Activated CD8-positive, alpha-beta memory T cell treated with anti-CD3 and anti-CD28 coated beads, Interleukin-2, amount 50 U/mL, for 48 hours (primary cell): ENCODE measurements at places on chromosomes 7 and 10.

DNA sequence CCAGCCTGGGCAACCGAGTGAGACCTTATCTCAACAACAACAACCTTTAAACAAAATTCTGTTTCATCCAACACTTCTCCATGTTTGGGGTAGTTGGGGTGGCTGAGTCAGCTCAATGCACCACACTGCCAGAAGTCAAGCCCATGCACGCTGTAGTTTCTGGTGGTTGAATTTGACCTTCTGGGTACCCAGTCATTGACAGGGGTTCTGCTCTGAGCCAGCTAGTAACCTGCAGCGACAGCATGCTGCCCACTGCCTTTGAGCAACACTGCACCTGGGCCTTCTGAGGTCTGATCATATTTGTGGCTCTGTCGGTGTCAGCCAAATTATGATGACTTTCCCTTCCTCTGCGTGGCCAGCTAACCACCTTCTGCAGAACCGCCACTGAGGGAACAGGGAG, 84.6 kb upstream of the ZNF438 start:
- DNase-seq: no peak

GRCh38 chr10:68796605-68797004, 30.7 kb upstream of the STOX1 start:
- no peak for DNase-seq

GRCh38 chr7:83468251-83468739, 180.6 kb downstream of the SEMA3E start:
- no peak for DNase-seq

GRCh38 chr7:120931243-120931642, 19.3 kb upstream of the ING3 start:
- no peak for DNase-seq

DNA sequence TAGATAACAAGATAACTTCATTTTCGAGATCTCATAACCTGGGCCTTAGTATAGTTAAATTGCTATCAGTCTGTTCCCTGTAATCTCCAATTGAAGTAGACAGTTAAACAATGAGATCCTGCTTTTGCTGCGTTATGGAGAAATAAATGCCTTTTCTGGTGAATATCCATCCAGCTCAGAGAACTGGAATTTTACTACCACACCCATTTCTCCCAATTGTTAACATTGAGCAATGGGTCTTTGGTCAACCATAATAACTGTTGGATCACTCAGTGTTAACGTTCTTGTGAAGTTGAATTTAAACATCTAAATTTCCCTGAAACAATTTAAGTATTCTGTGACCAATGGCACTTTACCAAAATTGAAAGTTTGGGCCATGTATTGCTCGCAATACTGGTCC, 3.0 kb downstream of the CALU start:
- DNase-seq: no peak

GRCh38 chr7:150897502-150898474, 45.5 kb downstream of the AOC1 start:
- no peak for DNase-seq

DNA sequence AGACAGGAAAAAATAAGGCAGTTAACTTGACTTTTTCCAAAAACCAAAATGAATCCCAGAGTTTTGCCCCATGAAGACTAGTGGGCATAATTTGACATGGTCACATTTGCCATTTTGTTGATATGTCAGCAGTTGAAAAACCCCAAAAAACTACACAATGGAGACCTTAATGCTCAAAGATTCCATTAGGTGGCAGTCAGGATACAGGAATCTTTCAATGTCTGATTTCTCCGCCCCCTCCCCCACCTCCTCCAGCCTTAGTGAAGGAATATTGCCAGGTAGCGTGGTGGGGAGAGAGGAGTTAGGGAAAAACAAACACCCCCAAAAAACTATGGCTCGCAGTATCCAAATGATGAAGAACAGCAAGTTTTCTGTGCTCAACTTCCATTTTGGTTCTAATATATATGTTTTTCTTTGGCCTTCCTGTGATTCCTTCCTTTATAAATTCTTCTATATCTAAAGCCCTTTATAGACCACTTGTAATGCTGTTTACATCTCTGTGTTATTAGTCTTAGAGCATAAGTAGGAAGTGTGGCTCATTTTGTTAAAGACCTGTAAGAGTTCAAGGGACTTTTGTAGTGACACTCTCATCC, 6.7 kb upstream of the SMNDC1 start:
- DNase-seq: no peak

- DNase-seq: no peak
These were observed 7.9 kb downstream of the CEP41 start for GRCh38 chr7:130432886-130433285.

GRCh38 chr10:43208147-43209073, 58.5 kb downstream of the RASGEF1A start:
- DNase-seq: peak; percentile 40

DNA sequence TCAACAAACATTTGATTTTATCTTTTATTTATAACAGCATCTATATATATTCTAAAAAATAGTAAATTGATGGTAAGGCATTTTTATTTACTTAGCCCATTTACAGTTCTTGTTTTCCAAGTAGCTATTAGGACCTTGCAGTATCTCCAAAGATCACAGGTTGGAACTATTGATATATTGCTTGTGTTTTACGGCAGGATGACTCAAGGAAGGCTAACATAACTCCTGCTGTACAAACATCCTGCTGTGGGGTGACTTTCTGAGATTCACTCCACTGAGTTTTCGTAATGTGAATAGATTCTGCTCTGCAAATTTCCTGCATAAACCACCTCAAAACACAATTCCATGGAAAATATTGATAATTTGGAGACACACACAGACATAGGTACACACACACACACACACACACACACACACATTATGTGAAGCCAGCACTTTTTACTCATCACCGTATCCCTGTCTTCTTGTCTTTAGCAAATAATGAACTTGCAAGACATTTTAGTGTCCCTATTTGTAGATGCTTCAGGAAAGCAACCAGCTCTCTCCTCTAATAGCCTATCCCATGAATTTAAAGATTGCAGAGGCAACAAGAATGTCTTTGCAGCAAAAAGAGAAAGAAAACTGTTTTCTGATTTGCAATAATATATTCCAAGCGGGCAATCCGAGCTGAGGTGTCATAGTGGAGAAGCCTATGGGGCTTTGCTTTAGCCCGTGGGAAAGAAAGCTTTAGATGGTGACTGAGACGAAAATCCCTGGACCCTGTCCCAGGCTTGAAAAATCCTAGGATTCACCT, 722 bp downstream of the AGR2 start:
- DNase-seq: no peak

GRCh38 chr7:112449353-112449752, 907 bp upstream of the IFRD1 start:
- DNase-seq: no peak

- DNase-seq: no peak
These were observed 69.2 kb downstream of the UNCX start for GRCh38 chr7:1301882-1302251.

- no peak for DNase-seq
These were observed 140.4 kb downstream of the PIP4K2A start for GRCh38 chr10:22573820-22574569.

DNA sequence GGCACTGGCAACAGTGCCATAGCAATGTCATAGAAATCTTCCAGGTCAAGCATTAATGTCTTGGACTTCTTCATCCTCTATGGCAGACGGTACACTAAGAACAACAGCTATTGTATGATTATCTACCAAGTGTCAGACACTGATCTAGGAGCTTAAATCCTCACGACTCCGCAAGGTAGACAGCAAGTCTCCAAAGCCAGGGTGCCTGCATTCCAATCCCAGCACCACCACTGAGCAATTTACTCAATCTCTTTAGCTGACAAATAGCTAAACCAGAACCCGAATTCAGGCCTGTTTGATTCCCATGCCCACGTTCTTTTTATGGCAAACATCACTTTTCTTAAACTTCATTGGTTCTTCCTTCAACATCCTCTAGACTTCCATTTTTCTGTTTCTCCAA, 31.8 kb downstream of the DNMBP start:
- DNase-seq: no peak

GRCh38 chr7:2273866-2274265, 31.8 kb downstream of the NUDT1 start:
- DNase-seq: no peak

DNA sequence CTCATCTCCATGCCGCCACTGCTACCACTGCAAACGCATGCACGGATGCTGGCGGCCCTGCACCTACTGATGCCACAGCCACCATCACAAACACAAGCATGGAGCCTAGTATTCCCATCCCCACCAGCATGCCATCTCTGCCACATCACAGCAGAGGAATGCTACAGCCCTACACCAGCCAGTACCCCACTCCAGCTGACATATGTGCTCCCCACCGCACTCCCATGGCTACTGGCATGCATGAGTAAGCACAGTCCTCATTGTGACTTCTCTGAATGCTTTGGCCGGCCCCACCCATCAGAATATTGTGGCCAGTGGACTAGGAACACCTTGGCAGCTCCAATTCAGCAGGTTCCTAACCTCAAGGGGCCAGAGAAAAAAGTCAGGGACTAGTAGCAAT, 705.5 kb downstream of the POM121L12 start:
- no peak for DNase-seq

DNA sequence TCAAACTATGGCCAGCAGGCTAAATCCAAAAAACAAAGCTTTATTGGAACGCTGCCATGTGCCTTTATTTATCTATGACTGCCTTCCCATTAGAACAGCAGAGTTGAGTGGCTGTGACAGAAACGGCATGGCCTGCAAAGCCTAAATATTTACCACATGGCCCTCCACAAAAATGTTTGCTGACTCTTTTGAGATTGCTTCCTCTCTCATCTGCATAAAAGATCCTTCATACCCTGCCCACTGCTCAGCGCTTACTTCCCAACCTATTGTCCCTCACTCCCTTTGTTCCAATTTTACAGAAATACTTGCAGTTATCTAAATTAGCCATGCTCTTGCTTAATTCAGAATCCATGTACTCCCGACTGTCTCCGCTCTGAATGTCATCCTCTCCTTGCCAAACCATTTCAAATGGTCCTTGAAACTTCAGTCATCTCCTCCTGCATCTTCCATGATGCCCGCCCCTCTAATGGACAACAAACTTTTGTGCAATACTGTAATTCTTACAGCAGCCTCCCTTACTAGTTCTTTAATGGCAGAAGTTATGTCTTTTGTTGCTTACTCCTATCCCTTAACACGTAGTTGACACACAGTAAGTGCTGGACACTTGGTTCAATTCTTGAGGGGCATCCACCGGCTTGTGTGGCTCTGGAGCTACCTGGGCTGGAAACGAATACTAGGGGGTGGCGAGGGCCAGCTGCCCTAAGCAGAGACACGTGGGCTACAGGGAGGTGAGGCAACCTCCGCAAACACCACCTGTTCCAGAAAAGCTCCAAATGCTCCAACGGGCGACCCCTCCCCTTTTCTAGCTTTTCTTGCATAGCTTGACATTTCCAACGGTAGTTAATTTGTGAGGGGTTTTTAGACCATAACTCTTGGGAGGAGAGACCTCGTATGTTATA, 832 bp downstream of the XRCC2 start:
- DNase-seq: peak; percentile 65

DNA sequence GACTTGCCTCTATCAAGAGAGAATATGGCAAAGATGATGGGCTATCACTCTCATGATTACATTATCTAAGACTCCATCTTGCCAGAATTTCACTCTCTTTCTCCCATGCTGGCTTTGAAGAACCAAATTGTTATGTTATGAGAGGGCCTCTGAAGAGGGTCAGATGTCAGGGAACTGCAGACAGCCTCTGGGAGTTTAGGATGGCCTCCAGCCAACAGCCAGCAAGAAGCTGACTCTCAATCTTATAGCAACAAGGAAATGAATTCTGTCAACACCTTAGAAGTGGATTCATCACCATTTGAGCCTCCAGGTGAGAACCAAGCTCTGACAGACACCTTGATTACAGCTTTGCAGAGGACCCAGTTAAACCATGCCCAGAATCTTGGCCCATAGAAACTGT, 33.6 kb downstream of the ZNF22 start:
- no peak for DNase-seq

- DNase-seq: no peak
These were observed at the start of gene SLIT1 for GRCh38 chr10:97185326-97186058. SLIT1 (minus strand) TSS chr10:97185959; CDS start chr10:97185674, 285 bp downstream.

GRCh38 chr7:145644426-145645134, 472.0 kb upstream of the CNTNAP2 start:
- DNase-seq: no peak
